Stimulated activated CD4-positive, alpha-beta T cell treated with anti-CD3 and anti-CD28 coated beads, Interleukin-1b, Interleukin-23, amount 100 ng/mL, for 1 hour (primary cell): ENCODE measurements at places on chromosomes 3 and 15.

DNA sequence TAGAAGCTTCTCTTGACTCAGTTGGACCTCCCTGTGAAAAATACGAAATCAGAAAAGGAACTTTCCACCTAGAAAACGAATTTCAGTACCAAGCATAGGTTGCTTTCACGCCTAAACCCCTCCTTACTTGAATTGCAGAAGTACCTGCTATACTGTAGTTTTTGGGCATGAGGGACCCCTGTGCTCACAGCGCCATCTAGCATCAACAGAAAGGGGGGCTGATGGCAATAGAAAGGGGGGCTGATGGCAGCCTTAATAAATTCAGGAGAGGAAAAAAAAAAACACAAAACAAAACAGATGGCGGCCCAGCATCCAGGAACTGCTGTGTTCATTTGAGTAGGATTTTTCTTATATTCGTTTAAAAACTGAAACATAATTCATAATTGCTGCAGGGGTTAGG lies 96.7 kb downstream of the NPAP1 start:
- no peak for DNase-seq

- no peak for DNase-seq
Observed at GRCh38 chr3:3603351-3603750, 195.9 kb upstream of the LRRN1 start.

- DNase-seq: no peak
Observed at GRCh38 chr15:72155003-72155621, 36.9 kb downstream of the SENP8 start.

DNA sequence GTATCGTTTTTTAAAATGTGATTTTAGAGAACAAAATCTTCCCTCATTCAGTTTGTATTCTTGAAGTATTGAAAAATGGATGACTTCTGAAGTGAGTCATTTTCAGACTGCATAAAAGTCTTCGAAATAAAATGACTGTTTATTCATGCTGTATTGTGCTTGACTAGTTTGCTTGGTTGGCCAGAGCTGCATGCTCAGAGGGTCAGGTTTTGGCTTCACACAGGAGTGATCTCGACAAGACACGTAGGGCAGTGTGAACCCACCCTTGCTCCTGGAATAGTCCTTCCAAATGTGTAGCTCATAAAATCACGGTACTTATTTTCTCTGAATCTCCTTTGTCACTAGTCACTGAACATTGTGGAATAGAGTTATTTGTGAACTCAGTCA lies 73.3 kb downstream of the FNDC3B start:
- DNase-seq: no peak

DNA sequence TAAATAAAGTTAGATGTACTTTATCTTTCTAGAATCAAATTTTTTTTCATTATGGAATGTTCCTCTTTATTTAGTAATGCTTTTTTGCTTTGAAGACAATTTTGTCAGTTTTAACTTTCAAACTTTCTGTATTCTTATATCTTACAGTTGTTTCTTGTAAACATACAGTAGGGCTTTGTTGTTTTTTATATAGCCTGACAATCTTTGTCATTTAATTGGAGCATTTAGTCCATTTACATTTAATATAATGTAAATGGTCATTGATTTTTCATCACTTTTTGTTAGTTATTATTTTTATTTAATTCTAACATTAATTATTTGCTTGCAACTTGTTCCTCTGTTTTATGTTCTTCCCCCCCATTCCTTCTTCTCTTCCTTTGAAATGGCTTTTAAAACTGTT lies 55.4 kb upstream of the RNU6-1 start:
- no peak for DNase-seq

DNA sequence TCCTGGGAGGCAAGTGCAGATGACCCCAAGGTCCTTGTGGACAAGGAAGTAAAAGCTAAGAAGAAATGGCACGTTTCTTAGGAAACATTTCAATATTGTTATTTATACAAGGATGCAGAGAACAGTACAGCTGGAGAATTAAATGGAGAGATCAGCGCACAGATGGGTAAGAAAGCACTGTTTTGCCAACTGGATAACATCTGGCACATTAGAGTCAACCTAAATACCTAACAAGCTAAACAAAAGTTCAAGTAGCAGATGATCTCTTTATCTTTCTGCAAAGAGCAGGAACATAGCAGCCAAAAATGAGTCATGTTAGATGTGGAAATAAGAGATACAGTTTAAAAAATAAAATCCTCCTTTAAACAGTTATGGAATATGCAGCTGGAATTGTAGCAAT lies 15.7 kb upstream of the DPPA4 start:
- no peak for DNase-seq

DNA sequence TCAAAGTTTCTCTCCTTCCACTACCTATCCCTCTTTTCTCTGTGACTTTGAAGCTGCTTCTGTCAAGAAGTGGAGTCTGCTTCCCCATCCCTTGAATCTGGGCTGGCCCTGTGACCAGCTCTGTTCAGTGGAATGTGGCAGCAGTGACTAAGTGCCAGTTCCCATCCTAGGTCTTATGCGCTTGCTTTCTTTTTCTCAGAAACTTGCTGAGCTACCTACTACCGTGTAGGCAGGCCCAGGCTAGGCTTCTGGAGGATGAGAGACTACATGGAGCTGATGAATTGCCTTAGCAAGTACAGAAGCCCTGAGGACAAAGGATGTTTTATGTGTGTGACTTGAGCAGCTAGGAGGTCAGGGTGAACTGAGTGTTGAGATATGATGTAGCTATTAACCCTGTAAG lies 123.2 kb downstream of the PDCD6IP start:
- DNase-seq: no peak

DNA sequence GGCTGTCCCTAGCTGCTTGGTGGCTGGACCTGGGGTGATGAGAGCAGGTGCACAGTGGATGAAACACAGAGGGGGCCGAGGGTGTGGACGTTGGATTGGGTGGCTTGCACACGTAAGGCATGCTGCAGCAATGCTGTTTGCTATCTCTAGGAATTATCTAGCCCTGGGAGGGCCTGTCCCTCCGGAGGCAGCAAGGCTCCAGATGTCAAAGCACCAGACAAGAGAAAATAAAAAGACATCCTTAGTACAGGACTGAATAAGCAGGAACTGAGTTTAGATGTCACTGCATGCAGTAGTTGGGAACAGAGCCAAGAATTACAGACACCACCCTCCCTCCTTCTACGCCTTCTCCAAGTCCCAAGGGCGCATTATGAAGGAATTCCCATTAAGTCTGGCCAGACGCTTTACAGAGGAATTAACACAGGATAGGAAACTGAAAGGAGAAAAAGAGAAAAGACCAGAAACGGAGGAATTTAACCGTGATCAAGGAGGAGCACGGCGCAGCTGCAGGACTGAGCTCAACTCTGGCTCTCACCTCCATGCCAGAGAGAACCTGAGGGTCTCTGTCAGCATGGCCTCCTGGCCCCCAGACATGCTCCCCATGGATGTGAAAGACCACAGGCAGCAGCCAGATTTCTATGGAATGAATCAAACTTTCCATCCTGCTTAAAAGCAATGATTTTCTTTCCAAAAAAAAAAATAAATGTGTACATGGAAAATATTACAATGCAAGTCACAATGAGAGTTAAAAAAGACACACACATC lies 13.8 kb downstream of the ATP10A start:
- DNase-seq: no peak

DNA sequence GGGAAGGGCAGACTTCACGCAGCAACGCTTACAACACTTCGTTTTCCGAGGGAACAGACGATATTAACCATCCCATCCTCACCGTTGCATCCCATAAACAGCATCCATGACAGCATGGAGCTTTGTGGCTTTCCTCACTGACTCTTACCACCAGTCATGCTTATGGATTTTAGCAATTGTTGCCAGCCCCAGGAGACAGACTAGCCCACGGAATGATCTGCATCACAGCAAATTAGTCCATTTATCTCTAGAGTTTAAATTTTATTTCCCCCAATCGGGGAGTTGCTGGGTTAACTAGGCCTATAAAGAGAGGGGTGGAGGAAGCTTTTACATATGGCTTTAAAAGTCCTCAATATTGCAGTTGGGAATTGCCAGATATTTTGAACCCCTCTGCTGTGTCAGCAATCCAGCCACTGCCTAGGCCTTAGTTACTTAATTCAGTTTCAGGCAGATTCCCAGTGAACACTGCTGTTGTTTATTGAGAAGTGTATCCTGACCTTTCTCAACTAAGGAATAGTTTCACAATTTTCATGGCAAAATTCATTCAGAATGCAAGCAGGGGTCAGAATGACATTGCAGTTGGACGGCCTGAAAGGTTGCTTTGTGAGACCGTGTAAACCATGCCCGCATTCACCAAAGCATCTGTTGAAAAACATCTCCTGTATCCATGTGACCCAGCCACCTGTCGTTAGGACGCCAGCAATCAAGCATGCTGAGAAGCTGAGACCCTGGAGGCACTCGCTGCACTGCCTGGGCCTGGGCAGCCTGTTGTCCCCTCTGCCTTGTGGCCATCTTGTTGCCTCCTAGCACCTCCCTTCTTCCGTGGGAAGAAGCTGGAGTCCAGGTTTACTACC lies 397.4 kb upstream of the TPM1 start:
- no peak for DNase-seq

GRCh38 chr3:149900322-149900721 lies 70.4 kb downstream of the PFN2 start:
- DNase-seq: no peak

DNA sequence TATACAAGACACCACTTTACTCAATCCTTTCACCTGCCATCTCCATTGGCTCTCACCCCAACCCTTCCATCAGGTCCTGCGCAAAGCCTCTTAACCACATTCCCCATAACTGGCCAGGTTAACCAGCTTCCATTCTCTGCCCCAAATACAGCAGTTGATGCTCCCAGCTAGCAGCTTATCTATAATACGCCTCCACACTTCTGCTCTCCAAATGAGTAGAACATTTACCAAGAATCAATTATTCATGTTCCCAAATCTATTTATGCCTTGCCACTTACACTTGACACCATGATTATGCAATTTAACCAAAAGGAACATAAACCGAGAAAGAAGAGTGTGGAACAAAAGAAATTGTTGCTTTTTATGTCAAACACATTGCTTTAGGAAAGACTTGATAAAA lies 103.7 kb upstream of the TPM1 start:
- DNase-seq: no peak

- no peak for DNase-seq
Observed at GRCh38 chr3:62961874-62962556, 86.8 kb upstream of the CADPS start.

- DNase-seq: no peak
Observed at GRCh38 chr3:195182470-195182795, 88.5 kb downstream of the XXYLT1 start.

DNA sequence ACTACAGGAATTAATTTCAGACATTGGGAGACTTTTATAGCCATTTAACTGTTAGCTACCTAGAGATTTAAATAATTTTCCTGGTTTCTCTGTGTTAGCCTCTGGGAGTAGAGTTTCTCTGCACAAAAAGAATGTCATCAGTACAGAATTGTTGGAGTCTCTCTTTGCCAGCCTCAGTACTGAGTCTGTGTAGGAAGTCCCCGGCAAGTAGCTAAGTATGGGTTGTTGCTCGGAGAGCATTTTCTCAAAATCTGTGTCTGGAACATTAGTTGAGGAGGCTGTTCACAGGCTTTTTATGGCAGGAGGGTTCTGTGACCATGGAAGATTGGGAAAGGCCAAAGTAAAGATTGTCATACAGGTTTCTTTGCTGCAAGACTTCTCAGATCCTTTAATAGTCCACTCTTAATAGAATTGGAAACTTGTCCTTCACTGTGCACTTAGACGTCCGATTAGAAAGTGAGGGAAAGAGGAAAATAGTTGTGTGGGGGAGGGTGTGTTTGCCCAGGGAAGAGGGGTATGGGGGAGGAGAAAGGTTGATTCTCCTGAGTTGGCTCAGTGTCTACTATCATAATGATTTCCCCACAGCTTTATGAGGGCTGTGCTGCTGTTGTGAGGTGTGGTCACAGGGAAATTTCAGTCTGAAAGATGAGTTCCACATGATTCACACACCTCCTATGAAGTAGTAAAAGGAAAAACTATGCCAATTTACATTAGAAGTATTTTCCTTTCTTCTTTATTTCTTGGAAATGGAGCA lies 207.1 kb downstream of the PTPRG start:
- DNase-seq: no peak

DNA sequence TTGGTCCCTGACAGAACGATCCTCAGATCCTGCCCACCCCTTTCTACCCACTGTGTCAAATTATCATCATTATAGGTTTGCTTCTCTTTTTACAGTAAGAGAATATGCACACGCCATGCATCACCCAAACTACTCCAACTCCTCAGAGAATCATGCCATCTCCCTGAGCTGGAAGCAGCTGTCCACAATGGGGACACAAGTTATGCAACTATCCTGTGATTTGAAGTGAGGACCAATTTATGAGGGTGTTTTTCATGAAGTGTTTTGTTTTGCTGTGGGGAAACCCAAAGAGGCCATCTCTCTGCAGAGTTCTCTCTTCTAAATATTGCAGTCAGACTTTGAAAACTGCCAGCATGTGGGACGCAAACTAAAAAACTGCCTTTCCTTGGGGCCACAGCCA lies 35.8 kb upstream of the TNFSF10 start:
- DNase-seq: no peak

- DNase-seq: no peak
Observed at GRCh38 chr15:62900071-62900802, 142.3 kb upstream of the TPM1 start.

DNA sequence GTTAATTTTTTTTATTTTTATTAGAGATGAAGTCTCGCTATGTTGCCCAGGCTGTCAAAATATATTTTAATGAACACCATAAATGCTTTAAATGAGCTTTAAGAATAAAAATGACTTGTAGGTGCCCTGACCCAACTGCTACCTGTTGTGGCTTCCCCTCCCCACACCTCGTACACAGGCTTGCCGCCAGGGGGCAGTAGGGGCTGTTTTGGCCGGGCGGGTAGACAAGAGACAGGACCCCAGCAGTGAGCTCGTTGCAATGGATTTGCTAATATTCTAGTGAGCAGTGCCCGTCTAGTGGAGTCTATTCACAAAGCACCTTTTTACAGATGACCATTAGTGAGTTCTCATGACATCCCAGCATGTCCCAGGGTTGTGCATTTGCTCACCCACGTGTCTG lies 418.1 kb downstream of the OCA2 start:
- no peak for DNase-seq

- no peak for DNase-seq
Observed at GRCh38 chr3:12415014-12415680, 69.1 kb upstream of the TSEN2 start.

- DNase-seq: no peak
Observed at GRCh38 chr3:113953677-113954076, 5.9 kb downstream of the ZDHHC23 start.

DNA sequence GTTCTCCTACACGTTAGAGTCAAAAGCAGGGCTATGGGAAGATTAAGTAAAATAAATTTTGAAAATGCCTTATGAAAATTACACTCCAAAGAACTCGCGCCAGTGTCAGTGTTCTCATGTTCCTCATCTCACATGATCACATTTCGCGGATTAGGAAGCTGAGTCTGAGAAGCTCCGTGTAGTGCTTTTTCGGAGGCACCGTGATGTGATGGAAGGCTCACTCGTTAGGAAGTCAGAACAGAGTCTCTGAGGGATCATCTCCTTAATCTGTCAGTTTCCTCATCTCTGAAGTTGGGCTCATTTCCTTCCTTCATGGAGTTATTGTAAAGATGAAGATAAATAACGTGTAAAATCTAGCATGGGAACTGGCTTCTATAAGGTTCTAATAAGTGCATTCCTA lies 3.2 kb downstream of the ADIPOQ start:
- DNase-seq: no peak

GRCh38 chr15:48592221-48592731 lies 53.2 kb downstream of the FBN1 start:
- DNase-seq: no peak
